ENCODE measurements at places on chromosomes 16 and 17.

DNA sequence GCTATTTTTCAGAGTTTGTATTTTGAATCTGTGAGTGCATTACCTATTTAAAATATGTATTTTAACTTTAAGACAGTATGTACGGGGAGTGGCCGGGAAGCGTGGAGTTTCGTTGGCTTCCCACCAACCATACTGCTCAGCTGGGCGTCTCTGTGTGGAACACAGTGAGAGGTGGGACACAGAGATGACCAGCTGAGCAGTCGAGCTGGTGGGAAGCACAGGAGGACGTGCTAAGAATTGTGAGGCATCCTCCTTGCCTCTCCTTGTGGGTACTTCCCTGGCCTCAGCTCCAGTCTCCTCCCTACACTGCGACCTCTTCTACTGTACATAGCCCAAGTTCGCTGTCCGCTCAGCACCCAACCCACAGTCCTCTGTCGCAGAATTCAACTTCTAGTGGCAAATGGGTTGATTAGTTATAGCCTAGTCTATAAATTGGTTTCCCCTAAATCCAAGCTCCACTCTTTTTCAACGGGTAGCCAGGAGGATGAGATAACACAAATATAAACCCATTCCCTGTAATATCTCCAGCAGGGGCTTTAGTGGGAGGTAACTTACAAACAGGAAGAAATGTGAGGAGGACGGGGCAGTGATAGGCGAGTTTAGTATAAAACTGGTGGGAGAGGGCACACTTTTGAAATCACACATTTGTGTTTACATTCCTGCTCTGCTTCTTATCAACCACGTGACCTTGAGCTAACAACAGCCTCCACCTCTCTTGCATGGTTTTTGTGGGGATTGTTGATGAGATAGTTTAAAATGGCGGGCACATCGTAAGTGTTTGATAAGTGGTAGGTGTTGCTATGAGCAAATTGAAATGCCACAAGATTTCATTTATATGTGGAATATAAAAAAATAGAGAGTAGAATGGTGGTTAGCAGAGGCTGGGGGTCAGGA is 211.9 kb upstream of the HS3ST3A1 start:
- DNase-seq: no peak

DNA sequence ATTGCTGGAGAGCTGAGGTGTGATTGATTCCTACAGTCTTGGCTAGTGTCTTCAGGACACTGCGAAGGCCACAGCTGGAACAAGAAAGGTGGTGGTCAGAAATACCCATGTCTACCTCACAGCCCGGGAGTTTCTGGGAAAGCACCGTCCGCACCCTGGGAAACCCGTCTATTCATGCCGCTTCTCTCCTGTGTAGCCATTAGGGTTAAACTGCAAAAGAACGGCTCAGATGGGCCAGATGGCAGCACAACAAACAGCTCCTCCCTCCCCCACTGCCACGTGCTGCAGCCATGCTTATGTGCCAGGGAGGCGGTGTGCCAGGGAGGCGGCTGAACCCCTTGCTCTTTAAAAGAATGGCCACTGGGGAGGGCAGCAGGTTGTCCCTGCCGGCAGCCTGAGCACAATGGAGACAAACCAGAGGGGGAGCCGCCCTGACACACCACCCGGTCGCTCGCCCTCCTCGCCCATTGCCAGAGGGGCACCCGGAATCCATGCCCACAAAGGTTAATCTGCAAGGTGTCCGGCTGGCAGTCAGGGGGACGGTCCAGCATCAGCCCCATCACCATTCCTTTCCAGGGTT is 65.2 kb downstream of the CYTH1 start:
- DNase-seq: no peak

DNA sequence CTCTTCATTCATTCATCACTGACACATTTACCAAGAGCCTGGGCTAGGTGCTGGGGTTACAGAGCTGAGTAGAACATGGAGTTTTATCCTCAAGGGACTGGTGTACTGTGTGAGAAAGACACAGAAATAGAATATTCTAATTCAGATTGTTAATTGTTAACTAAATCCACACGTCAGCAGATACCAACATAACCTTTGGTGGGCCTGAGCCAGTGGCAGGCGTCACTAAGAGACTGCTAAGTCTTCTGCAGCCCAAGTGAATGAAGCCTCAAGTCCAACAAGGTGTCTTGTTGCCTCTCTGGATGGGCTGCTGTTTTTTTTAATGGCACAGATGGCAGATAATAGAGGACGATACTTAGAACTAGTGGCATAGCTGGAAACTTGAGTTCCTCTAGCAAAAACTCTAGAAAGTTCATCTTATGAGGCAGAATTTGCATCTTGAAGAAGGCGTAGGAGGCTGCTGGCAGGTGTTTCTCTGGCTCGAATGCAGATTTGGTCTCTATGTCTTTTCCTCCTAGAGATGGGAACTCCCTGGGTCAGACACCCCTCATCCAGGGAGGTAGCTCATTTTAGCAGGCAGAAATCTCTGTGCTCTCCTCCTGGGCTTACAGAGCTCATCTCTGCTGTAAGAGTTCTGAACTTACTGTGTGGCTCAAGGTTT is 179.5 kb downstream of the NTN1 start:
- DNase-seq: no peak

DNA sequence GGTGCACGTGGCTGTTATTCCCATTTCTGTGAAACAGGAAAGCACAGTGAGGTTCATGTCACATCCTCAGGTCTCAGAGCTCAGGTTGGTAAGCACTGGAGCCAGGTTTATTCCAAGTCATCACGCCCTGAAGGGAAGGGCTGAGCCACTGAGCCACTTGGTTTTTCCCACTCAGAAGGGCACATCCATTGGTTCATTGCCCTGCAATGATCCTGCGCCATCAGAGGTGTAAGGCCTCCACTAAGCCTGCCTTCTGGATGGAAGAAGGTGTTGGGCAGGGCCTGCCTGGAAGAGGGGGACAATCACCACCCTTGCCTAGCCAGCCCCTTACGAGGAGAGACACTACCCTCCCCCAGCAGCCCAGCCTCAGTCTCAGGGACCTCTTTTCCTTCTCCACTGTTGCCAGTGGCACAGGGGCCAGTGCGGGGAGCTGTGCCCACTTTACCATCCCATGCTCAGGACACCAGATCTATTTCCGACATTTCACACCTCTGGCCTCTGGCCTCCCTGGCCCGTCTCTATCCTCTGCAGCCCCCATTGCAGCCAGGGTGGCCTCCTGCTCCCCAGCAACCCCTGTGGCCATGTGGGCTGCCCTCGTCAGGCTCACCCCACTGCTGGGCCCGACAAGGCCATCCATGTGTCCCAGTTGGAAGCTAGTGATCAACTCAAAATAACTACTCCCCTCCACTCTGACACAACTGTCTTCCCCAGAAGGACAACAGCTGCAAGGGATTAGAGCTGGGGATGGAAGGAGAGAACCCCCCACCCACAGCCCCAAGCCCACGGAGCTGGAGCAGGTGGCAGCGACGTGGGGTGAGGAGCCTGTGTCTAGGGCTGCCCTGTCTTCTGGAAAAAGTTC is 29.9 kb downstream of the CFAP20 start:
- no peak for DNase-seq

- DNase-seq: no peak
Observed at GRCh38 chr16:24896439-24896838, 50.7 kb downstream of the SLC5A11 start.

- no peak for DNase-seq
Observed at GRCh38 chr16:392450-393030, 4.5 kb upstream of the NME4 start.

GRCh38 chr17:3911271-3912053 is 4.8 kb downstream of the P2RX1 start:
- DNase-seq: no peak

DNA sequence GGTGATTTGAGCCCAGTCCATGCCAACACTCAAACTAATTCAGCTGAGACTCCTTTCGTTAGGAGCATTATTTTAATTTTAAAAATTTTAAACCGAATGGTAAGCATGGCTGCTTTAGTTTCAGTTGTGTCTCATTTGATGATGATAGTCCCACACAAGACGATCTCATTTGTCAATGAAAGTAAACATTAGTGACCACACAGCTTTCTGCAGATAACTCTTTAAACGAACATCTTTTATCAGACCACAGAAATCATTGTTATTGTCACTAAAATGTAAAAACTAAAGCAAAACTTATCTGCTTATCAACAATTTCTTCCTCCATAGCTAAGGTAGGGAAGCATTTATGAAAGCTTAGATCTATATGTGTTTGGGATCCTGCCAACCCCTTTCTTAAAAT is 382.2 kb downstream of the ZFHX3 start:
- DNase-seq: no peak

GRCh38 chr17:63600569-63601438 is at the start of gene TACO1:
TACO1 (plus strand) TSS chr17:63600895; CDS start chr17:63601084, 189 bp downstream.
- DNase-seq: peak; percentile 42

DNA sequence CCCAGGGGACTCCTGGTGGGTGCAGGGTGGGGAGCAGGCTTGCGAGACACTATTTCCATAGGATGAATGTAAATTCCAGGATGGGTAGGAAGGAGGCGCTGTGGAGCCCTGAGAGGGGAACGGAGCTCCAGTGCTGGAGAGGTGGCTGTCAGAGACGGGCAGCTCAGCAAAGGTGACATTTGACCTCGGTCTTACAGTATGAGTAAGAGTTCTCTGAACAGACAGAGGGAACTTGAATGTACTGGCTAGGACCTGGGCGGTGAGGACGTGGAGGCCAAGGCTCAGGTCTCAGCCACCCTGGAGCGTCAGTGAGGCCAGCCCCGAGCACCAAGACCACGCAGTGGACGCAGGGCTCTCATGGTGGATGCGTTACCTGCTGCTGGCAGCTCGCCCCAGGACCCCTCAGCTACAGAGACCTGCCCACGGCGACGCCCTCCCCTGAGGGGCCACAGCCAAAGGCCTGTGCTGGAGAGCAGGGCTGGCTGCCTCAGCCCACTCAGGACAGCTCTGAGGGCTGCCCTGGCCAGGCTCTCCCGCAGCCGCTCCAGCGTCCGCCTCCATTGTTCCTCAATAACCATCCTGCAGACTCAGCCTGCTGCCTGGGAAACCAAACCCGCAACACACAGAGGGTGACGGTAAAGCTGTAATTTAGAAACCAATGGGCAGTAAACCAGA is 65.9 kb upstream of the TNRC6C start:
- no peak for DNase-seq

- no peak for DNase-seq
Observed at GRCh38 chr17:63552211-63552610, 1.9 kb downstream of the DCAF7 start.

GRCh38 chr17:42049834-42050392 is 488 bp downstream of the C17orf113 start:
- DNase-seq: no peak

GRCh38 chr16:14371778-14372431 is 258.2 kb downstream of the PARN start:
- no peak for DNase-seq

DNA sequence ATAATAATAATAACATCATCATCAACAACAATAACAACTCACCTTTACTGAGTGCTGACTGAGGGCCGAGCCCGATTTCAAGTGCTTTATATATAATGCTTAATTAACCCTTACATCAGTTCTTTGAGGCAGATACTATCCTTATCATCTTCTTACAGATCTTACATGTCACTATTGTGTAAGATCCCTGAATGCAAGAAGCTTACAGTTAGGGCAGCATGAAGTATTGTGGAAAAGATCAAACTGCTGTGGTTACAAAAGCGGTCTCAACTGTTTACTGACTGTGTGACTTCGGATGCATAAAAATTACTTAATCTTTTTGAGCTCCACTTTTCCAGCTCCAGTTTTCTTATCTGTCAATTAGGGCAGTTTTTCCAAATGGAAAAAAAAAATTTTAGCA is 3.3 kb downstream of the VAT1 start:
- no peak for DNase-seq

DNA sequence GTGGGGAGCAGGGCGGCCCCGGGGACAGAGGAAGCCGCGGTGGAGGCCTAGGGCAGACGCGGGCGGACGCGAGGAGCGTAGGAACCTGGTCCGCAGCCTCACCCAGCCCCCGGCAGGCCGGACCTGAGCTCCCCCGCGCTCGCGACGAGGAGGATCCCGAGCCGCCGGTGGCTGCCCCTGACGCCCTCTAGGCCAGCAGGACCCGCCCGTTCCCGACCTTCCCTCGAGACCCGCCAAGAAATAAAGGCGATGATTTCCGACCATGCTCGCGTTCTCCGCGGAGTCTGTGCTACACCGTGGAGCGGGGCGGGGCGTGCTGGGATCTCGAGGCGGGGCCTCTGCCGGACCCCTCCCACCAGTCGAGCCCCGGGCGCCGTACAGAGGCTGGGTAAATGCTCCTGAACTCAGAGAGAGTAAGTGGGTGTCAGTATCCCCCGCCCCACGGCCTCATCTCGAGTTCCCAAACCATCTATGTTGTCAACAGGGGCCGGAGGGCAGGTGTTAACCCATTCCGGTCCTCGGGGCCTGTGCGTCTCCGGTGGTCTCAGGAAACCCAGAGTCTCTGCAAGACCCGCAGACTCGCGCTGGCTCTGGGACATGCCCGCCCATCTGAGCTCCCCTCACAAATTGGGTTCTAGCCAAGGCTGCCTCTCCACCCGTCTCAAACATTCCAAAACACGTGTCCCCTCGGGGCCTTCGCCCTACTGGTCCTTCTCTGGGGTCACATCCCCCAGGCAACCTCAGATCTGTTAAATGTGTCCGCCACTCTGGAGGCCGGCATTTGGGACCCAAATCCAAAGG is 13.7 kb downstream of the SYCE1L start:
- peak; percentile 53 for DNase-seq

DNA sequence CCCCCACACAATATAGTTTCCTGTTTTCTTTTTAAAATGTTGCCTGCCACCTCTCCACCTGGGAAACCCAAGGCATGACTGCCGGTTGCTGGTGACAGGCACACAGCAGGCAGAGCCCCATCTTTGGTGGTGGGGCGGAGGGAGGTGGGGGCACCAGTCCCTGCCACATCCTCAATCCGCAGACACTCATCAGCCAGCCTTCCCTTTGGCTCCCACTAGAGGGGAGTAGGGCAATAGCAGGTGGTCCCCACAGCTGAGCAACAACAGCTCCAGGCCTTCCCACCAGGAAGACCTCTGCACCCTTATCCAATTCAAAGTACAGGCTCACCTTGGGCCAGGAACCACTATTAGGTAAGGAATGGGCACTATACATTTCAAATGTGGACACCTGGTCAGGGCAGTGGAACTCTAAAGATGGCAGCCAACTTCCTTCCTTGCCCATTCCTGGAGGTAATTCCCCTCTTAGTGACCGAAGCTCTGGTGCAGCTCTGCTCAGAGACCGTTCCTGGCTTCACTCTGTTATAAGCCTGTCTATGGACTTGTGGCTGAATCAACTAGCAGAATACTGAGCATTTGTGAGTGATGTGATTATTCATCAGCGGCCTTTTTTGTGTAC is 13.9 kb downstream of the RECQL5 start:
- no peak for DNase-seq

DNA sequence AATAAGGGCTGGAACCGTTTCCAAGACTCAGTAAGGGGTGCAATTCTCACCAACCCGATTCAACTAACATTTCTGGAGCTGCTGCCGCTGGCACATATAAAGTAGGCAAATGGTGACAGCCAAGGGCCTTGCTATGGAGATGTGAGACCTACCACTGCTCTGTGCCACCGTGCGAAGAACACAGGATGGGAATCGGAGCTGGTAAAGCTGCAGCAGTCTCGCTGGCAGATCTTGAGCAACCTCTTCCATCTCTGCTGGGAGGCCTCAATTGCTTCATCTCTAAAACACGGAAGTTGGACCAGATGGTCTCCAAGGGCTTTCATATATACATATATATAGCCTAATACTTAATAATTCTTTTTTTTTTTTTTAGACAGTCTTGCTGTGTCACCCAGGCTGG is 128.9 kb upstream of the RCVRN start:
- no peak for DNase-seq

GRCh38 chr16:54265575-54266107 is 20.9 kb downstream of the IRX3 start:
- no peak for DNase-seq

Measured in stimulated activated CD8-positive, alpha-beta memory T cell treated with anti-CD3 and anti-CD28 coated beads, Interleukin-7, amount 100 ng/mL, for 1 hour (primary cell).